Right lung (tissue), 10 donors: ENCODE measurements at places on chromosomes 3 and 15.
A peak's percentile ranks its signal among the peaks of the same experiment; 100 is the strongest.

DNA sequence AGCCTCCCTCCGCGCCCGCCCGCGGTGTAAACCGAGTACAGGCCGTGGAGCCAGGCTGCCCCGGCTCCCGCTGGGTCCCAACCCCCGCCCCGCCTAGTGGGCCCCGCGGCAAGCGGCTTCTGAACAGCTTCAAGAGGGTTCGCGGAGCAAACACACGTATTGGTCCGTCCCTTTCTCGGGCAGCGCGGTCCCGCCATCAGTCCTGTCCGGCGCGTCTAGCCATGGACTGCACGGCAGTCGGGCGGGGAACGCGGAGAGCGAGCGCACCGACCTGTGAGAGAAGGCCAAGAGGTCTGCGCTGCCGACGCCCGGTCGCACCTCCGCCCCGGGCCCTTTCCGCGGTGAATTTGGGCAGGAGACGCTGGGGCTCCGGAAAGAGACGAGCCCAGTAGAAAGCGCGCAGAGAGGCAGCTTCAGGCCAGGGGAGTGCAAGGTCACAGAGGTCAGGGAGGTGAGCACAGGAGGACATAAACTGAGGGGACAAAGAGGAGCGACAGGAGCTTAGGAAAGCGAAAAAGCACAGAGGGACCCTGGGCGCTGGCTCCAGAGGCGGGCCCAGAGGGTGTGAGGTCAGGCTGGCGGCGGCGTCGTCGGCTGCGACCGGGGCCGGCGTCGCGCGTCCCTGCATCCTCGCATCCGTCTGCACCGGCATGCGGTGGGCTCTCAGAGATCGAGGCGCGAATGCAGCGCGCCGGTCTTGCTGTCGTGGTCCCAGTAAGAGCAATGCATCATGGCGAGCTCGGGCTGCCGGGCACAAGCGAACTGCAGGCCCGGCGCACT, 1.8 kb downstream of the FOXL2 start:
- no peak for DNase-seq

DNA sequence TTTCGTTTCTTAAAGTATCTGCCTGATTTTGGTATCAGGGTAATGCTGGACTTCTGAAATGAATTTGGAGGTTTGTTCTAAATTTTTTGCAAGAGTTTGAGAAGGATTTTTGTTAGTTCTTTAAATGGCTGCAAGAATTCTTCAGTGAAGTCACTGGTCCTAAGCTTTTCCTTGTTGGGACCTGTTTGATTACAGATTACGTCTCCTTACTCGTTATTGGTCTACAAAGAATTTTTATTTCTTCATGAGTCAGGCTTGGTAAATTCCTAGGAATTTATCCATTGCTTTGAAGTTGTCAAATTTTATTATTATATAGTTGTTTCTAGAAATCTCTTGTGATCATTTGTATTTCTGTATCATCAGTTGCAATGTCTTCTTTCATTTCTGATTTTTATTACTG, 196.0 kb downstream of the DPH6 start:
- no peak for DNase-seq

DNA sequence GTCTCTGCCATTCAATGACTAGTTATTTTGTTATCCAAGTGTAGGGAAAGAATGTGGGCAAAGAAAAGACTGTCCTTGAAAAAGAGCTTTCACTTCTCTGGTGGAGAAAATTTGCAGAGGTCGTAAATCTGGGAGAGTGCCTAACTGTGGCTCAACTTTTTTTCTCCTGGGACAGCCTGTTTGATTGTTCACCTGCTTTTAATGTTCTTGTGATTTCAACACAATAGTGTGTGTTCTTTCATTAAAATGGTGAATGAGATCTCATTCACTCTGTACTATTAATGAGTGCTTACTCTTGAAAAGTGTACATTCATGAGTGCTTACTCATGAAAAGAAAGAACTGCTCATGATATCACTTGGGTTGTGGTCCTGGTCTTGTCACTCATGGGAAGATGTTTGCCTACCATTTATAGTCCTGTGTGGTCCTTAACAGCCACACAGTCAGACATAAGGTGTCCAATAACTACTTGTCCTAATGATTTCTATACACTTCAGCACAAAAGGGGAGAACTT, 567.3 kb downstream of the GRM7 start:
- no peak for DNase-seq

- DNase-seq = no peak
Measured at GRCh38 chr15:50100486-50100885, 18.5 kb downstream of the ATP8B4 start.

DNA sequence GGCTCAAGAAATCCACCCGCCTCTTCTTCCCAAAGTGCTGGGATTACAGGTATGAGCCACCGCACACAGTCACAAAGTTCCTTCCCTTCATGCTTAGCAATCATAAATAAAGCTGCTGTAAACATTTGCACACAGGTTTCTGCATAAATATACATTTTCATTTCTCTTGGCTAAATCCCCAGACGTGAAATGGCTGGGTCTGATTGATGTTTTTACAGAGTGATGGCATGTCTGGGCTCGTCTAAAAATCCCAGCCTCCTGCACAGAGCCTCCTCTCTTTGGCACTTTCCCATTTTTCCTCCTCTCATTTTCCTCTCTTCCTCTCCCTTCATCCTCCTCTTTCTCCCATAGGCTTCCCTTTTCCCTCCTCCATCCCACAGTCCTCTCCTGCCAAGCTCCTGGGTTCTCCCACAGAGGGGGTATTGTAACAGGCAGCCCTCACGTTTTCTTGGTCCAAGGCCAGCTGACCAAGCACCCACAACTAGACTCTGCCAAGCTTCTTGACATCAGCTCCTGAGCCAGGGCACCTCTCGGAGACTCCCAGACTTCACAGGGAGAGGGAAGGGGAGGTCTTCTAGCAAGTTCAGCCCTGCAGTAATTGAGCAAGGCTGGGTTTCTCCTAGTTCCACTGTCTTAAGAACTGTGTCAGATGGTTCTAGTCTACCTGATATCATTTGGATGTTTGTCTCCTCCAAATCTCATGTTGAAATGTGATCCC, 10.5 kb upstream of the PLA2G4E start:
- no peak for DNase-seq

GRCh38 chr3:100149713-100150415, 35.6 kb upstream of the FILIP1L start:
- DNase-seq = no peak

DNA sequence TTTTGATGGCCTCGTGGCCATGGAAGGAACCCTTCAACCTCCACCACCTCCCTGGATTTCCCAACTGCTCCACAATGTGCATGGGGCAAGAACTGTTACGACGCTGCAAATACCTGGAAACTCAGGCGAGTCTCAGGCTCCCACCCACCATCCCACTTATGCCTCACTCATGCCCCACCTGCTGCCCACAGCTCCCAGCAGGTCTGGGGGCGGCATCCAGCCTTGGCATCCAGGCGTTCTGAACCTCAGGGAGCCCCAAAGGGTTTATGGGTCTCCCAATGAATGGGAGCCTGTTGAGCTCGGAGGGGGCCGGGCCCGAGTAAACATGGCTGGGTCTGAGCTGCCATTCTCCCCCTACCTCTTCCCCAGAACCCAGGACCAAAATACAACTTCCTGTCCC, 2.0 kb upstream of the PTH1R start:
- no peak for DNase-seq

- DNase-seq = no peak
Measured at GRCh38 chr3:128950223-128950938, 43.5 kb downstream of the CFAP92 start.

GRCh38 chr3:182111967-182112366, 400.2 kb downstream of the SOX2 start:
- no peak for DNase-seq

DNA sequence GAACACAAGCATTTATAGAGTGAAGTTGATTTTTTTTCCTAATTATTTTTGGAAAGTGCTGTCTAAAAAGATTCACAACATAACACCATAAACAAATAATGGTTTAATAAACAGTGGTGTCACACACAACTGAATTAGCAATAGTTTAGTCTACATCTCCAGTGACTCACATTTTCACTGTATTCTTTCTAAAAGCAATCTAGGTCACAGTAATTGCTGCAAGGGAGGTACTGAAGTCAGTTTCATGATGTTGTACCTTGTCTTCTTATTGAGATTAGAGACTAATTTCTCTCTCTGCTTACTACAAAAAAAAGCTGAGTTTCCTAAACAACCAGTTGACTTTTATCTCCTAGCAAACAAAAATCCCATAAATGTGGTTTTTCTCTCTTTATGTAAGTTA, 29.6 kb downstream of the PLSCR4 start:
- DNase-seq = no peak

- DNase-seq = no peak
Measured at GRCh38 chr15:85517086-85517485, 136.7 kb downstream of the AKAP13 start.

GRCh38 chr3:179168918-179169317, 20.8 kb downstream of the PIK3CA start:
- no peak for DNase-seq

DNA sequence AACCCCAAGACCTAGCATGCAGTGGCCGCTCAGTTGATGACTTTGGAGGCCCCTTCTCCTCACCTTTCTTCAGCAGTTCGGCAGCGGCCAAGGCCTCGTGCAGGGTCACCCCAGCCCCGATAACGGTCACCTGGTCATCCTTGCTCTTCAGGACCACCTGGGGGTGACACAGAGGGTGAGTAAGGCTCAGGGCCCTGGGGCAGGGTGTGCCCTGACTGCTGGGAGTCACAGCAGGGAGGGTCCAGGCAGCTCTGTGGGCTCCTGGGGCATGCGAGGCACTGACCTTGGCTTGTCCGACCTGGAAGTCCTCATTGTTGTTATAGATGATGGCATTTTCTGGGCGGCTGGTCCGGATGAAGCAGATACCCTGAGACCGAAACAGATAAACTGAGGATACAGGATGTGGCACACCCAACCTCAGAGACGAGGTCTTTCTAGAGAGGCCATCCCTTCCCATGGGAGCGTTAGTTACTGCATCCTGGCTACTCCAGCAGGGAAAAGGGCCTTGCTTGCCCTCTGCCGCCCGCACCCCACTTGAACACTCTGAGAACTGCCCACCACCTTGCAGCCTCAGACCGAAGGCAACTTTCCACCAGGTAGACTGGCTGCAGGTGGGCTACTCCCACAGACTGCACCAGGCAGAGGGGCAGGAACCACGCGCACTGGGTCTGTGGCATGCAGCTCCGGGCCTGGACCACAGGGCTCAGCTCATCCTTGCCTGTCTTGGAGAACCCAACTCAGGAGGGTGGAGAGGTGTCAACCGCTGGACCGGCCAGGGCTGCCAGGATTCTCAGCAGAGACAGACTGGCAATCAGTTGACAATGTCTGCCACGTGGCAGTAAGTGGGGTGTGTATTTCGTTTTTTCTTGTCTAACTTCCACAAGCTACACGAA, 27.6 kb downstream of the TKT start:
- DNase-seq = no peak

DNA sequence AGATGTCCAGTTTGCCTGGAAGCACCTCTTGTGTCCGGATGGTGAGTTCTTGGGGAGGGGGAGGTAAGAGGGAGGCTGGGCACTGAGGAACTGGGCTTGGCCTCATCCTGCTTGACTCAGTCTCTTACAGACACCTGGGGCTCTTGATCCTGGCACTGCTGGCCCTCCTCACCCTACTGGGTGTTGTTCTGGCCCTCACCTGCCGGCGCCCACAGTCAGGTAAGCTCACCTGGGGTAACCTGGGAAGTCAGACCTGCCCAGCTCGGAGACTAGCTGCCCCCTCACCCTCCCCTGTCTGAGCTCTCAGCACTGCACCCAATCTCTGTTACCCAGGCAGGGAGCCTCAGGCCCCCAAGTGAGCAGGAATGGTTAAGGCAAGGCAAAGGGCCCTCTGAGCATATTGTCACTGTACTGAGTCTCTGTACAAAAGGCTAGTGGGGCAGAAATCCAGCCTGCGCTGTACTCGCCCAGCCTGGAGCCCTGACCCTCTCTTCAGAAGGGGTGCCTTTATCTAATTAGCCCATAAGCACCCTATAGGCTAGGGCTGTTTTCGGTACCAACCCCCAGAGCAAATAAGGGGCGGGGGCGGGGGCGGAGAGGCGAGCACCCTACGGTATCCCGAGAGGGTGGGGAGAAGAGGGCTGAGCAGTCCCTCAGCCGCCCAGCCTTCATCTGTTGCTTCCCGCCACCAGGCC, 2.2 kb upstream of the IL17RC start:
- DNase-seq = no peak

DNA sequence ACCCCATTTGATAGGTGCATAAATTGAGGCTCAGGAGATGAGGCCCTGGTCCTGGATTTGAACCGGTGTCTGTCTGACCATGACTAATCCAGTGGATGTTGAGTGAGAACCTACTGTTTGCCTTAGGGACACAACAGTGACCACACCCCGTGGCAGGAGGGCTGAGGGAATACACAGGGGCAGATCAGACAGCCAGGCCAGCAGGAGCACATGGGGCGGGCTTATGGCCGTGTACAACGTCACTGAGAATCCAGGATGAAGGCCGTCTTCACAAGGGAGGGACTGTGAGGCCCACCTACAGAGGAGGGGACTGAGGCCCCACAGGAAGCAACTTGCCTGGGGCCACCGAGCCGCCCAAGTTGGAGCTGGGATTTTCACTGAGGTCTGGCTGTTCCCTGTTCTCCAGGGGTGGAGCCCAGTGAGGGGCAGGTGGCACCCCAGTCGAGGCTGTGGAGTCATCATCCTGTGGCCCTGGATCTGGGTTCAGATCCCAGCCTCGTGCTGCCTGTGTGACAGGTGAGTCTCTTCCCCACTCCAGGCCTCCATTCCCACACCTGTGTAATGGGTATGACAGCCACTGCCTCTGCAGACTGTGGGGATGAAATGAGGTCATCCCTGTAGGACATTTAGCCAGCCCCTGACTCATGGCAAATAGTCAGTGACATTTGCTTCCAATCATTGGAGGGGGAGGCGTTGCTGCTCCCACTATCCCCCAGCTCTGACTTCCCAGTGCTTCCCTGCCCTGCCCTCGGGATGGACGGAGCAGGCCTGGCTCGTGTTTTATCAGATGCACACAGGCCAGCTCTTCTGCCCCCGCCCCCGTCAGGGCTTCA, 6.3 kb upstream of the PLXND1 start:
- DNase-seq = no peak

DNA sequence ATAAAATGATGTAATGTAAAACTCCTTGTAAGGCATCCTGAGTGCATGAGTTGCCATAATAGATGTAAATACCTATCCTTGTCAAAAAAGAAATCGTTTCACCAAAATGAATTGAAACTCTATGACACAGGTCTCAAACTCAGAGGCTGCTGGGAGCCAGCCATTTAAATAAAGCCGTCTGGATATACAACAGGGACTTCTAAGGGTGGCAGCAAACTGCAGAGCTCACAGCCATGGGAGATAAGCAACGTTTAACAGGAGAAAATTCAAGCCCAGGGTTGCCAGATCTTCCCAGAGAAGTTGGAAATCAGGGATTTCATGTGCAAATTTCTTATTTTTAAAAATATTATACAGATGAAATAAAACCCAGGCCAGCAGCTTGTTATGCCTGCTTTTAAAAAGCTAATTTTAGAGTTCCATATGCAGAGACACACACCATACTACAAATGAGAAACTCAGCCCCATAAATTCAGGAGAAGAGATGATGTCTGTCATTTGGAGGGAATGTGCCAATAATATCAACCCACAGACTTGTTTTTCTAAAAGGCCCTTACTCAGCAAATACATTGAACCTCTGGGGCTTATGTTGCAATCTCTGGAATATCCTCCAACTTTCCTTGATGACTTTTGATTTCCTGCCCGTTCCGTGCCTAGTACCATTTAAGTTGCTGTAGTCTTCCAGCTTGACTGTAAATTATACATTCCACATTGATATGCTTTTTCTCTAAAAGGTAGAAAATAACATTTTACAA, 75.6 kb downstream of the AQP9 start:
- DNase-seq = peak; percentile 72
